Heart left ventricle (tissue), 16 donors: ENCODE measurements at places on chromosomes 12 and 14.

GRCh38 chr12:23795494-23795893 lies 154.0 kb downstream of the SOX5 start:
- no peak for DNase-seq

- DNase-seq = no peak
These were observed 25.5 kb downstream of the SPTLC2 start for GRCh38 chr14:77590845-77591485.

GRCh38 chr14:59394268-59394667 lies 70.9 kb downstream of the GPR135 start:
- DNase-seq = no peak

GRCh38 chr12:82517027-82517426 lies 158.7 kb downstream of the METTL25 start:
- DNase-seq = no peak

DNA sequence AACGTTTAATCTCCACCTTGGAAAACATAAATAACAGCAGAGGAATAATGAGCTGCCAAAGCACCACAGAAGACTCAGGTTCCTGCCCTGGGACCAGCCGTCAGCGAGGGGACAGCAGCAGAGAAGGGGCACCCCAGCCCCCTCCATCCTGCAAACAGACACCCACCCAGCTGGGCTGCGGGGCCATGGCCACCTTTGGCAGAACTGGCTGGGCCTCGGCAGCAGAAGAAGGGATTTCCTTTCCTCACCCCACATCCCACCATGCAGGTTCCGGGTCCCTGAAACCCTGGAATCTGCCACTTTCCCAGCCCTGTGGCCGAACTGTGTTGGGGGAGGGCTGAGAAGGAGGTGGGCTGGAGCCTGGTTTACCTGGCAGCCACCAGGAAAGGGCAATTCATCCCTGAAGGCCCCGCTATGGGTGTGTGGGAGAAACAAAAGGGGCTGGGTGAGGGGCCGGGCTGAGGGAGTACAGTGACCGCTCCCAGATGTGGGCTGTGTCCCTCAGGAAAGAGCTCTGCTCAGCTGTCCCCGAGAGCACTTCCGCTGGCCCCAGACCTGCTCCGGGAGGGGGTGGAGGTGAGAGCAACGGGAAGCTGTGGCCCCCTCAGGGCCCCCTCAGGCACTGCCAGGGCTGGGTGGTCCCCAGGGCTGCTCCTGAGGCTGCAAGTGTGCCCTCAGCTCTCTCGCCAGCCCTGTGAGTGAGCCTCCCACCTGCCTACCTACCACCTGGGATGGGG lies 3.8 kb downstream of the PGF start:
- DNase-seq = no peak

GRCh38 chr12:60872850-60873713 lies 1277.3 kb downstream of the SLC16A7 start:
- no peak for DNase-seq

DNA sequence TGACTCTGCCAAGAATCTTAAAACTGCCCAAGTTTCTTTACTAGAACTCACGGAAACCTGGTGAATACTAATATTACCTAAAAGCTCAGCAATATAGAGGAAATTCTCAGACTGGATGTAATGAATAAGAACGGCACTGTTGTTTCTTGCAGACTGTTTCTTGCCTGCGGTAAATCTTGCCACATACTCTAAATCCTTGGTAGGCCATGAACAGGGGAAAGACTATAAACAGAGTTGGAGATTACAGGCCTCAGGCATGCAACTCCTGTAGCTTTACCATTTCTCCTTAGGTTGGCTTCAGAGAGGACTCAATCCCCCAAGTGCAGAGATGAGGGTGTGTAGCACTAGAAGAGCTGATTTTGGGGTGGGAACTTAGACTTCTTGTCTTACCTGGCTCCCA lies 1.1 kb downstream of the ALDH6A1 start:
- no peak for DNase-seq

DNA sequence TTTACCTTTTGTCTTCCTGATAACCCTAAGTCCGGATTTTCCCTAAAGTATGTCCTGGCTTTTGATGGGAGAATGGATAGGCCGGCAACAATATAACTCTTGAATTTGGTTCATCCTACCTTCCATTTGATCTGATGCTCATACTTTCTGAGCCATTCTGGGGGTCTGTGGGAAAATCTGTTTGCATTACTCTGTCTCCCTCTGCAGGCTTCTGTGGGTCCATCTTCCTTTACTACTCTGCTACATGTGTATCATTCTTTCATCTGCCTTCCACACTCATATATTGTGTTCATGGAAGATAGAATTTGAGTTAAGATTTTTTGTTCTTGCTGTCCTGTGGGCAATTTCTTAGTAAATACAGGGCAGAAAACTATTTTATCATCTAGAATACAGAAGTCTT lies 101.5 kb downstream of the NAV3 start:
- no peak for DNase-seq
